NCI-H2171 treated with DMSO at 0.1 percent for 48 hours (cell line): ENCODE measurements at places on chromosomes 2 and 18.

DNA sequence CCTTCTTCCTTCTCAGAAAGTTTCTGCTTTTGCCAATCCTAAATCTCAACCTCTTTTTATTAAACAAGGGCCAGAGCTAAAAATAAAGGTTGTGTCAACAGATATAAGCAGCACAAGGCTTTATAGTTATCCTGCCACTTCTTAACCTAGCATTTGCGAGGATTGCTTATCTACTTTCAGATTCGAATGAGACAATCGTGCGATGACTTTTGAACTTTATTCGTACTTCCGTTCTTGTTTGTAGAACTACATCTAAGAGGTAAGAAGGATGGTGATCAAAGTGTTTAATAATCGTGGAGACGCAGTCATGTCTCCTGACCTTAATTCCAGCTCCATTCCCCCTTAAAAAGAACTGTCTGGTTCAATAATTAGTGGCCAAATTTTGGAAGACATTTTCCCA lies 578.6 kb downstream of the PIK3C3 start:
- no peak for DNase-seq

DNA sequence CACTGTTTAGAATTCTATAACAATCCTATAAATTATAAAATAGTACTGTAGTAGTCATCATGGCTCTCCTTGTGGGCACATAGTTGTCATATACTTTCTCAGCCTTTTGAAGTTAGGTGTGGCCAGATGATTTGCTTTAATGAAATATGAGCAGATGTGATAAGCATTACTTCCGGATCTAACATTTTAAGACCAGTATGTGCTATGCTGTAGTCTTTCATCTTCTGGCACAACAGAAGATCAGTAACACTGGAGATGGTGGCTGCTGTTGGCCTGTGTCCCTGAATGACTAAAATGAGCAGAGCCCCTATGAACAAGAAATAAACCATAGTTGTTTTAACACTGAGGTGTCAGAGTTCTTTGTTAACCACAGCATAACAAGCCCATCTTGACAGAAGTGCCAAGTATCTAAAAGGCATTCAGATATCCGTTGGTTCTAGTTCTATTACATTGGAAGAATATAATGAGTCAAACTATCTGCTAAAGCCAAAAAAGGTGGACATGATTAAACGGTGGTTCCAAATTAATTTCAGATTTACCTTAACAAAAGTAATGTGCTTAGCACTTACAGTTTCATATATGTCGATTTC lies 6.3 kb downstream of the MEX3C start:
- no peak for DNase-seq

- DNase-seq = no peak
Measured at GRCh38 chr2:231425811-231426703, 30.5 kb downstream of the B3GNT7 start.

DNA sequence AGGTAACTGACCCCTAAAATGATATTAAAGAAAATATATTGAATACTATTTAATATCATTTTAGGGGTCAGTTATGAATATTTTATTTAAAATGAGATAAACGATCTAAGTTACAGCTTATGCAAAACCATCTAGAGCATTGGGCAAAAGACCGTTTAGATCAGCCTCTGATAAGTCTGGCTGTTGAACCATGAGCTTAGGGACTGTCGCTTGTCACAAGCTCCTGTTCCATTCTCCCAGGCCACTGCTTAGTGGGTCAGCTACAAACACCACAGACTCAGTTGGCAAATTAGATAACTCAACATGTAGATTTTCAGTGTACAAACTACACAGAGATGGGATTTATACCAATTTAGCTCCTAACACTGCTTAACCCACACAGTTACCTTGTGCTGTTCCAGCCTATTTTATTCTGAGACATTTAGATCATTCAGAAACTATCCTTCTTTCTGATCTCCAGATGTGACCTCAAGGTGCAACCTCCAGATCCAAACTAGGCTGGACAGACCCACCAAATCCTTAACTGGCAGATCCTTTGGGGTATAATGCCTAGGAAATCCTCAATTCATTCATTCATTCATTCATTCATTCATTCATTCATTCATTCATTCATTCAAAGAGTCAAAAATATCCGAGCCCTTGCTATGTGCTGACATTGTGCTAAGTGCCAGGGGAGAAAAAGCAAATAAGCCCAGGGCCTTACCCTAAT lies 82.8 kb downstream of the HRH4 start:
- DNase-seq = no peak

GRCh38 chr2:64989982-64990614 lies 899 bp downstream of the SLC1A4 start:
- peak; percentile 16 for DNase-seq

DNA sequence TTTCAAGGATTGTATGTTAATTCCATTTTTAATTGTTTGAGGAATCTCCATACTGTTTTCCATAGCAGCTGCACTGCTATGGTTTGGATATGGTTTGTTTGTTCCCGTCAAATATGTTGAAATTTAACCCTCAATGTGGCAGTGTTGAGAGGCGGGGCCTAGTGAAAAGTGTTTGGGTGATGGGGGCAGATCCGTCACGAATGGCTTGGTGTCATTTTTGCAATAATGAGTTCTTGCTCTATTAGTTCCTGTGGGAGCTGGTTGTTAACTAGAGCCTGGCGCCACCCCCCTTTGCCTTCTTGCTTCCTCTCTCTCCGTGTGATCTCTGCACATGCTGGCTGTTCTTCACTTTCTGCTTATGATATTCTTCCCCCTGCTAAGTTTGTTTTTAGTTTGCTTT lies 71.4 kb upstream of the LDLRAD4 start:
- DNase-seq = peak; percentile 78

DNA sequence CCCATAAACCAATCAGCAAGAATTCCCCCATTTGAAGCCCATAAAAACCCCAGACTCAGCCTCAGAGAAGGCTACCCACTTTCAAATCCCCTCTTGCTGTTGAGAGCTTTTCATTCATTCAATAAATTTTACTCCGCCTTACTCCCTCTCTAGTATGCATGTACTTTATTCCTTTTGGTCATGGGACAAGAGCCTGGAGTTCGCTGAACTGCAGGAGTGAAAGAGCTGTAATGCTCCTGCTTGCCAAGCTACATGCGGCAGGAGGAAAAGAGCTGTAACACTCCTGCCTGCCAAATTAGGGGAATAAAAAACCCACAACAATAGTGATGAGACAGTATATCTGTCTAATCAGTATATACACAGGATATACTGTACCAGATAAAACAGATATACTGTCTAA lies 1261.7 kb downstream of the LRP1B start:
- no peak for DNase-seq

GRCh38 chr2:148721520-148721931 lies 77.0 kb downstream of the EPC2 start:
- DNase-seq = no peak

DNA sequence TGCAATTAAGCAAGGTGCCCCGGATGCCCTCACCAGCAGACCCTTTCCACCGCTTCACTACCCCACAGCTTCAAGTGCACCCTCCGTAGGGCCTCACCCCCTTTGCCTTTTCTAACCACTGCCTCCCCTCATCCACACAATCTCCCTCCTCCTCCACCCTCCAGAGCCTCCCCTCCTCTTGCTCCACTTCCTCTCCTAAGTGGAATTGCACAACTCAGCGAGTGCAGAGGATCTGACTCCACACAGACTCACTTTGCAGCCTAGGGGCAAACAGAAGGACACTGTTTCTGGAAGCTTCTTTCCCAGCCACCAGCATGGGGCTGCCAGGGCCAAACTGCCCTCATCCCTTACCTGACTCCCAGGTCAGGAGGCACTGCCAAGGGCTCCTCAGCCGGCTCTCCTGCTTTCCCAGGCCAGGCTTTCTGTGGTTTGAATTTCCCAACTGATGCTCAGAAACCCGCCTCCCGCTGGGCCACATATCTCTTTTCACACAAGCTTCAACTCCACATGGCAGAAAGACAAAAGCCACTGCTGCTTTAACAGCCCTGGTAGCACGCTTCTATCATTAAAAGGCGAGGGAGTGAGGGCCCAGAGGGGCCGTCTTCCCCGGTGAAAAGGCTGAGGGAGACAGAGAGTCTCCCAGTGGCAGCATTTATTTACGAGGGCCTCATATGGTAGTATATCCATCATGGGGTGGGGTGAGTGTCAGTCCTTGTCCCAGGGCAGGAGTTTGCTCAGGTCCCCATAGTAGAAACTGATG lies 74.7 kb upstream of the MGAT4A start:
- DNase-seq = peak; percentile 37

GRCh38 chr2:211129798-211130197 lies 573.4 kb downstream of the CPS1 start:
- DNase-seq = no peak

- DNase-seq = peak; percentile 70
Measured at GRCh38 chr2:709138-709765, 32.0 kb upstream of the TMEM18 start.

GRCh38 chr2:185188656-185189055 lies 549.9 kb upstream of the FSIP2 start:
- peak; percentile 74 for DNase-seq

- peak; percentile 75 for DNase-seq
Measured at GRCh38 chr2:3254442-3254941, 123.1 kb downstream of the EIPR1 start.

GRCh38 chr2:67322353-67323001 lies 74.7 kb upstream of the ETAA1 start:
- peak; percentile 35 for DNase-seq

DNA sequence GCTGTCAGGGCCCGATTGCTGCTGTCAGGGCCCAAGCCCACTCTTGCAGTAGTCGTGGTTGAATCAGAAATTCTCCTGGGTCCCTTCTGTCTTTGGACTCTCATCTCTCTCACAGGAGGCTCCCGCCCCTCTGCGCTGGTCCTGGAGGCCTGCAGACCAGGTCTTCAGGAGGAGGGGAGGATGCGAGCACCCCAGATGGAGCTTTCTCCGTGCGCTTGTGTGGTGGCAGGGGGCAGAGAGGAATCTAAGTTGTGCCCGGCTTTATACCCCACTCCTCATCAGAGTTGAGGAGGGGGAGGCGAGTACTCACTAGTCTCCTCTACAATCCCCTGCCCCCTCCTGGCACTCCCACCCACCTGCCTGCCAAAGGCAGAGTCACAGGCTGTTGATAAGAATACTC lies 10.4 kb downstream of the EN1 start:
- DNase-seq = no peak

DNA sequence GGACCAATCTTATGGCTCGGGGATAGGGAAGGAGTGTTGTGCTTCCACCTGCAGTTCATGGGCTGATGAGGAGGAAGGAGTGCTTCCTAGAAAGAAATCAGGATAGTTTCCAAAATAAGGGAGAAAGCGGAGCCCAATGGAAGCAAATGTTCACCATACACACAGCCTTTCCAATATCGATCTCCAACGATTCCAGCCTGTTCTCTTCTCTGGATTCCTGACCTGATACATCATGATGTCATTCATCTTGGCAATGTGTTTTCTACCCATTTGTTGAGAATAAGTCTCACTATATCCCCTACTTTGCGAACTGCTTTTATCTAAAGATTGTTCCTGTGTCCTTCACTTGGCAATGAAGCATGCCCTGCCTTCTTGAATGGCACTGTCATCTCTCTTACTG lies 205.3 kb upstream of the SIX2 start:
- DNase-seq = no peak

- DNase-seq = no peak
Measured at GRCh38 chr18:10566390-10566789, 40.6 kb downstream of the NAPG start.
